ENCODE measurements at places on chromosomes 12 and 14.

GRCh38 chr12:112759786-112760185 is 31.8 kb upstream of the RPH3A start:
- no peak for DNase-seq

GRCh38 chr12:3142386-3142785 is 65.2 kb downstream of the TSPAN9 start:
- DNase-seq: no peak

GRCh38 chr14:93735206-93735605 is 53.1 kb downstream of the PRIMA1 start:
- no peak for DNase-seq

GRCh38 chr12:86373813-86374212 is 117.6 kb upstream of the MGAT4C start:
- DNase-seq: no peak

- DNase-seq: no peak
Measured at GRCh38 chr12:88904705-88905104, 324.4 kb upstream of the KITLG start.

- no peak for DNase-seq
Measured at GRCh38 chr12:86719381-86719780, 463.2 kb upstream of the MGAT4C start.

DNA sequence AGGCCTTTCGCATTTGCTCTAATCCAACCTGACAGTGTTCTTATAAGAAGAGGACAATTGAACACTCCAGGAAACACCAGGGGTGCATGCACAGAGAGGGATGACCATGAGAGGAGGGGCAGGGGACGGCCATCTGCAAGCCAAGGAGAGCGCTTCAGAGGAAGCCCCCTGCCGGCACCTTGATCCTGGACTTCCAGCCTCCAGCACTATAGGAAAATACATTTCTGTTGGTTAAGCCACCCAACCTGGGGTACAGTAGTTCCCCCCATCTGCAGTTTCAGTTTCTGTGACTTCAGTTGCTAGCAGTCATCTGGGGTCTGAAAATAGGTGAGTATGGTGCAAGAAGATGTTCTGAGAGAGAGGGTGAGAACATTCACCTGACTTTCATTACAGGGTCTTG is 64.7 kb downstream of the CLMN start:
- DNase-seq: no peak

- no peak for DNase-seq
Measured at GRCh38 chr14:96052541-96053247, 13.5 kb downstream of the C14orf132 start.

- no peak for DNase-seq
Measured at GRCh38 chr14:37253905-37254304, 56.2 kb downstream of the MIPOL1 start.

DNA sequence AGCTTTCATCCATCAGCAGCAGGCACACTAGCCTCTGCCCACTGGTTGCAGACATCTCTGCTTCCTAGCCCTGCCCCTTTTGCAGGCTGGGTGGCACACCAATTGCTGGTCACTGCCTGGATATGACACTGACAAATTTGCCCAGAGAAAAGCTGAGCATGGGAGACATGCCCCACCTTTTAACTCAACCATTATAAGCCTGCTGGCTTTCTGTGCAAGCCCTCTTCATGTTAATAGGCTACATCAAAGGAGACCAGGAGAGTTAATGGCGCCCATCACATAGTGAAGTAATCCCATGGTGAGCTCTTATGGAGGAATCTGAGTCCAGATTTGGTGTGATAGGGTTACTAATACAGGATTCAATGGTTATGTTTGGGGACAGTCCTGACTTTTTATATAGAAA is 139.2 kb downstream of the KICS2 start:
- DNase-seq: no peak

DNA sequence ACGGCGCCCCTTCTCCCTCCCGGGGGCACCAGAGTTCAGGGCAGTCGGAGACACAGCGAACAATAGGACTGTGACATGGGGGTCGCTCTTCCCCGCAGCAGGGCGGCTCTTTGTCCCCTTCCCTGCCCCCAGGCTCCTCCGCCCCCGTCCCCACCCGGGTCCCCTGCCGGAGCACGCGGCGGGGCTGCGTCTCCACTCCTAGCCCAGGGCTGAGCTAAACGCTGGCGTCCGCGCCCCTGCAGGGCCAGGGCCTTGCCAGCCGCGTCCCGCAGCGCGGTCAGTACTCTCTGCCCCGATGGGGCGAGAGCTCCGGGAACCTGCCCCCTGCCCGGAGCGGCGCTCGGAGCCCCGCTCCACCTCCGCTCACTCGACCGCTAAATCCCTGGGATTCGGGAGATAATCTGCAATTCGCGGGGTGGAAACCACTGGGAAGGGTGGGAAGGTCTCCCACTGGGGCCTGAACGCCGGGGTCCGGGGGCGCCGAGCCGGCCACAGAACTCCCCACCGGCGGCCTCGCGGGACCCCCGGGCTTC is 825 bp upstream of the CCDC85C start:
- peak; percentile 31 for DNase-seq

DNA sequence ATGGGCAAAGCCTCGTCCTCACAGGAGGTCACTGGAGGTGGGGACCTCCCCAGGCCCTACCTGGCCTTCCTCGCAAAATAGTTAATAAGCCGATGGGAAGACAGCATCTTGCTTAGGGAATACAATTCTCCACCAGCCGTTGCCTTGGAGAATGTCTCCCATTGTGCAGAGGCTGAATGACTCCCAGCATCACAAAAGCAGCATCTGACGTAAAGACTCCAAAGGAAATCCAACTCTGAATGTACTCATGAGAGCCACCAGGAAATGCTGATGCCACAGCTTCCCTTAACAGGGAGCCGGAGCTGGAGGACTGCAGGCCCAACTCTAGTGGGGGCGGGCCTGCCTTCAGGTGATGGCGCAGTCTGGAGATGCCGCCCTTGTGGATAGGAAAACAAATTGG is 15.5 kb downstream of the CCDC63 start:
- no peak for DNase-seq

DNA sequence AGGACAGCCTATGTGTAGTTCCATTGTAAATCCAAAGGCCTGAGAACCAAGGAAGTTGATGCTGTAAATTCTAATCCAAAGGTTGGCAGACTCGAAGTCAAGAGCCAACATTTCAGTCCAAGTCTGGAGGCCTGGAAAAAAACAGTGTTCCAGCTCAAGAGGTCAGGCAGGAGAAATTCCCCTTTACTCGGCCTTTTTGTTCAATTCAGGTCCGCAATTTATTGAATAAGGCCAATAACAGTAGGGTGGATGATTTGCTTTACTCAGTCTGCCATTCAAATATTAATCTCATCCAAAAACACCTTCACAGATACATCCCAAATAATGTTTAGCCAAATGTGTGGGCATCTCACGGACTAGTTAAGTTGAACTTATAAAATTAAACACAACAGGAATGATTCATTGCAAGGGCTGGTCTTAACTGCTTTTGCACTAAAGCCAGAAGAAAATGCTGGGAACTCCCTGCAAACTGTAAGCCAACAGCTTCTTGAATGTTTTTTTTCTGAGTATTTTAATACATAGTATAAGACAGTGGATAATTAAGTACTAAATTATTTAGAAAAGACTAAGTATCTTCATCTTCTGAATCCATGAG is 197.4 kb upstream of the GARIN6 start:
- no peak for DNase-seq

- no peak for DNase-seq
Measured at GRCh38 chr14:93743270-93744060, 44.8 kb downstream of the PRIMA1 start.

- peak; percentile 20 for DNase-seq
Measured at GRCh38 chr14:56580221-56580711, 668 bp downstream of the TMEM260 start.

- DNase-seq: no peak
Measured at GRCh38 chr12:108816652-108817335, 40.6 kb downstream of the SSH1 start.

Data from suppressor macrophage treated with lipopolysaccharide for 1 hour (primary cell).